ENCODE measurements at places on chromosomes 7 and 10.

GRCh38 chr10:43038783-43039623 lies 37.9 kb upstream of the RET start:
- no peak for DNase-seq

DNA sequence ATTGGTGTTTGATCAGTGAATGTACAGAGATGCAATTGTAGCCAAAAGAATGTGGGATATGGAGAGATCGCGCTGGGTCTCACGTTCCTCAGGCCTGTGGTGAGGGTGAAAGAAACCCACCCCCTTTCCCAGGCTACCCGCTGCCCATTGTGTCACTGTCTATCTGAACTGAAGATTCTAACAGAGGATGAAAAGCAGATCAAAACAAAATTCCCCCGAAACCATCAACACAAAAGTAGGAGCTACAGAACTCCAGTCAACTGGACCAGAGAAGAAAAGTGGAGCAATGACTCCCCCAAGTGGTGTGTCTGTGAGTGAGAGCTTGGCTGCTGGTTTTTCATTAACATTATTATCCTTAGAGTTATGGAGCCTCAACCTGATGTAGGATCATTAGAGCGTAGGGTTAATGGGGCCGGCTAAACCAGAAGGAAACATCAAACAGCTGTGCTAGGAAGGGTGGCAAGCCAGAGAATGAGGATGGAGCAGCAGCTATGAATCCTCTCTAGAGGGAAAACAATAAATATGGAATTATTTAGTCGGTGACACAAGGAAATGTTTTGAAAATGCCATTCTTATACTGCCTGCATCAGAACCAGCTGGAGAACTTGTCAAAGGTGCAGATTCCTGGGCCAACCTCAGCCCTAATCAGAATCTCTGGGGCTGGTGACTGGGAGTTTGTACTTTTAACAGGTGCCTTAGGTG lies 38.3 kb downstream of the AKR1B1 start:
- DNase-seq: peak; percentile 32

- DNase-seq: no peak
Measured at GRCh38 chr10:122391875-122392274, 17.4 kb downstream of the PLEKHA1 start.

DNA sequence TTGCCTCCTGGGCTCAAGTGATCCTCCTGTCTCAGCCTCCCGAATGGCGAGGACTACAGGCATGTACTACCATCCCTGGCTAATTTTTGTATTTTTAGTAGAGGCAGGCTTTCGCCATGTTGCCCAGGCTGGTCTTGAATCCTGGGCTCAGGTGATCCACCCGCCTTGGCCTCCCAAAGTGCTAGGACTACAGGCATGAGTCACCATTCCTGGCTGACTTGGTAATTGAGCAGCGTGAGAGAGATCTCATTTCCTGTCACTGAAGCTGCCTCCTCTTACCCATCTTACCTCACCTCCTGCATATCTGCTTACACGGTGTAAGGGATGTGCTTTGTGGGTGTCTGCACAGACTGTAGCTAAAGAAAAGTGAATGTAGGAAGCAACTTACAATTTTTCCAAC lies 9.7 kb downstream of the IFIT3 start:
- DNase-seq: peak; percentile 49

GRCh38 chr10:98433881-98434732 lies 12.6 kb downstream of the HPS1 start:
- peak; percentile 52 for DNase-seq

GRCh38 chr7:70660819-70661191 lies 471.1 kb upstream of the GALNT17 start:
- DNase-seq: no peak

- no peak for DNase-seq
Measured at GRCh38 chr7:106104721-106105260, 7.3 kb downstream of the SYPL1 start.

- DNase-seq: peak; percentile 83
Measured at GRCh38 chr10:112471878-112472487, 25.0 kb downstream of the VTI1A start.
